Stimulated activated CD8-positive, alpha-beta memory T cell treated with anti-CD3 and anti-CD28 coated beads, Interleukin-12 subunit alpha, Interleukin-12 subunit beta, amount 100 ng/mL, for 4 hours (primary cell): ENCODE measurements at places on chromosomes 3 and 15.

DNA sequence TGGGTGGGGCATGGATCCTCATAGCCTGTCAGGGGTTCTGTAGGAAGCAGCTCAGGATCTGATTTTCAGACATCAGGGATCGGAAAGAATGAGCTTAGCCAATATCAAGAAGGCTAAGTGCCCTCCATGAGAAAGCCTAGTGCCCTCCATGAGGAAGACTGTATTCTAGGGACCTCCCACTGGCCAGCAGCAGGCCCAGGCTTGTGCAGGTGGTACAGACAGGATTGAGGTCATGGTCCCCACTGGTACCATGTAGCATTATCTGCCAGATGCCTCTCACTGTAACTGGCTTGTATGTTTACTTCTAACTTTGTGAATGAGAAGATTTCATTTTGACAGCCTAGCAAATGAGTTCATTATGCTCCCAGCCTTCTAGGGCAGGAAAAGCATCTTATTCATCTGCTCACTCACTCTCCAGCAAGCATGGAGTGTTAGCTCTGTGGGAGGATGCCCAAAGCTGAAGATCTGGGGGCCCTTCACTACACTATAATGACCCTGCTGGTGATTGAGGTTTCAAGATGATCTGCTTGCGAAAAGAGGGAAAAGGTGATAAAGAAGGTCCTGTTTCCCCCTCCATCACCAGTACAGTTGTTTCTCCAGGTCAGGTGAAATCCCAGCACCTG, 7.5 kb downstream of the EPHB1 start:
- no peak for DNase-seq

- DNase-seq, result no peak
These were observed 438.6 kb downstream of the CADM2 start for GRCh38 chr3:85397434-85397833.

DNA sequence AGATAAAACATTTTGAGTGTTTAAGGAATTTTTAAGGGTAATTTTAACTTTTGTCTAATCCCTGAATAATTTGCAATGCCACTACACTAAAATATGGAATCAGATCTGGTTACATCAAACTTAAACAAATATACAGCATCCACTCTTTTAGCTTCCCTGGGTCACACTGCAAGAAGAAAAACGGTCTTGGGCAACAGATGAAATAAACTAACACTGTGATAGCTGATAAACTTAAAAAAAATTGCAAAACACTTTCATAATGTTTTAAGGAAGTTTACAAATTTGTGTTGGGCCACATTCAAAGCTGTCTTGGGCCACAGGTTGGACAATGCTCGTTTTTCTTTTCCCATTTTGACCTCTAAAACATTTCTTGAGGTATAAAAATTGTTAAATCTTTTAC, 34.3 kb downstream of the CCDC66 start:
- no peak for DNase-seq

- DNase-seq, result no peak
These were observed 15.2 kb downstream of the PFN2 start for GRCh38 chr3:149955449-149955848.

DNA sequence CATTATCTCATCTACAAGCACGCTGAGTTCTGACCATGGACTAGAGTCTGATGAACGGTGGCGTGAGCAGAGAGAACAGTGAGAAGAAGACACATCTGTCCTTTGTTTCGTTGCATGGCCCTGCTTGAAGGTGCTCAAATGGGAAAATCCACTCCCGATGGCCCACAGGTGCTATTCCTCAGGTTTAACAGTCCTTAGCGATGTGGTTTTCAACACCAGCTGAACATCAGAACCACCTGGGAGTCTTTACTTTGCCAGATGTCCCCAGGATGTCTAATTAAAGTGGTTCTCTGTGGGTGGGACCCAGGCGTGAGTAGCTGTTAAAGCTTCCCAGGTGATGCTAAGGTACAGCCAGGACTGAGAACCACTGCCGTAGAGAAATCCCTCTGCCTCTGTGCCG, 13.0 kb downstream of the ADAMTS17 start:
- DNase-seq, result no peak

GRCh38 chr3:64417816-64418215, 192.6 kb upstream of the PRICKLE2 start:
- no peak for DNase-seq

GRCh38 chr15:94397337-94397736, 166.0 kb downstream of the MCTP2 start:
- DNase-seq, result no peak

DNA sequence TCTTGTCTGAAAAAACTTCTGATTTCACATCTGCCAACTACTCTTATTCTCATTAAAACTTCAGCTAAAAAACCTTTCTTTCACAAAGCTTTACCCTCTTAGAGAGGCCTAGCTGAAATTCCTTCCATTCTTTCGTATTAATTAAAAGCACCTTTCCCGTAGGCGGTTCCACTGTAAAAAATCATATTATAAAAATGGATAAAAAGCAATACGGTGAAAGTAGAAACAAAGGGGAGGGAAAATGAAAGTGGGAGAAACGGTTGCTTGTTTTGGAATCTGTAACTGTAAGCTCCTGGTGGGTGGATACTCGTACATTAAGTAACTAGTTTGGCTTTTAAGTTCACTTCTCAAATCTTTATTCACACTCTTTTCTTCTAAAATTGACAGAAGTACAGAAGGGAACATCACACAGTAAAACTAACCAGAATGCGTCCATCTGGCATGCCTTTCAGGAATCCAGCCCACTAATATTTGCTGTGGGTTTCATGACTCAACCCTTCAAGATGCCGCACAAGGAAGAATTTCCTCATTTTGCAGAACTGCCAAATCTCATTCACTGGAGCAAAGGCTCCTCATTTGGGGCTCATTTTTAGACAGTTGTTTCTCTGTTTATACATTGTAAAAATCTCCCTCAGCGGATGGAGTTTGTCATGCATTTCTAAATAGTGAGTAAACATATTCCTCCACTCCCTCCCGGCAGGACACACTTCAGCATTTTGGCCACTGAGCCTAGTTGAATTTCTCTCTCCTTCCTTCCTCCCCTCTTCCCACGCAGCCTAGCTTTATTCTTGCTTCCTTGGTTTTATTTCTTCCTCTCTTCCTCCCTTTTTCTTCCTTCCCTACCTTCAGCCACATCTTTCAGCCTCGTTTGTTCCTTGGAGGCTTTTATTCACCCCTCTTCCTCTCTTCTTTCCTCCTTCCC, 419.5 kb upstream of the NAALADL2 start:
- no peak for DNase-seq

GRCh38 chr15:95394186-95395067, 936.1 kb upstream of the NR2F2 start:
- DNase-seq, result no peak
